ENCODE measurements at places on chromosomes 4 and X. TPM values are rescaled to one million over a fixed set of nuclear protein-coding genes. Genes with fewer than 3 reads are reported as not detected.

Gene VCX3B
- total RNA-seq = not detected

Gene TBX22
- not detected for total RNA-seq

Gene GIMD1
- not detected for total RNA-seq

Gene HSFX1
- 1.6 TPM for total RNA-seq

Gene SHOX
- 0.14 TPM for total RNA-seq

GRCh38 chrX:77977095-77977494 is 7.7 kb upstream of the PGAM4 start:
- no peak for DNase-seq

DNA sequence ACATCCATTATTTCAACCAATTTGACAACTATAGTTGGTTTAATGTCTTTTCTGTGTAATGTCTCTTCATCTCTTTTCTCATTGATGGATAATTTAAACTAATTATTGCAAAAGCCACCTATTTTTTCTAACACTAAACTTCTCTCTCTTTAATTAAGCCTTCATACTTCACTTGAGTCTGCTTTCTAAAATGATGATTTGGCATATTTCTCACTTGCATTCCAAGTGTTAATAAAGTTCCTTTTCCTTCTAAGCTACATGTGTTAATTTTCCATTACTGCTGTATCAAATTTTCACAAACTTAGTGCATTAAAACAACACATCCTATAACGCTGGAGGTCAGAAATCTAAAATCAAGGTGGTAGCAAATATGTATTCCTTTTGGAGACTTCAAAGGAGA is 1743.8 kb upstream of the PCDH7 start:
- DNase-seq = no peak

DNA sequence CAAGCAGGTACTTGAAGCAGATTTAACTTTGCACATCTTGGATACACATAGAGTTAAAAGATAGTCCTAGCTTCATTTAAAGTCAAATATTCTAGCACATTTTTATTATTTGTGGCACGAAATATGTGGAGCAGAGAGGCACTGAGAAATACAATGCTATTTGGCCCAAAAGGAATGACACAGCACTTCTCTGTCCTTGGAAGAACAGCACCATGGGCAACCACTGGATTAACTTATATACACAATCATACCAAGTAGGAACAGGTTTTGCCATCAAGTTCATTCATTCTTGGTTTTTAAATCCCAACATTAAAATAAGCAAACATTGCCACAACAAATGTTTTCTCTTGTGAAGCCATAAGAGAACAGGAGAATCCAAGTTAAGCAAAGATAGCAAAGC is 924 bp upstream of the ENAM start:
- DNase-seq = no peak

- peak; percentile 35 for DNase-seq
Observed at GRCh38 chr4:142567199-142567598, 278.9 kb downstream of the INPP4B start.

- no peak for DNase-seq
Observed at GRCh38 chr4:153450544-153450917, 15.6 kb upstream of the TMEM131L start.

DNA sequence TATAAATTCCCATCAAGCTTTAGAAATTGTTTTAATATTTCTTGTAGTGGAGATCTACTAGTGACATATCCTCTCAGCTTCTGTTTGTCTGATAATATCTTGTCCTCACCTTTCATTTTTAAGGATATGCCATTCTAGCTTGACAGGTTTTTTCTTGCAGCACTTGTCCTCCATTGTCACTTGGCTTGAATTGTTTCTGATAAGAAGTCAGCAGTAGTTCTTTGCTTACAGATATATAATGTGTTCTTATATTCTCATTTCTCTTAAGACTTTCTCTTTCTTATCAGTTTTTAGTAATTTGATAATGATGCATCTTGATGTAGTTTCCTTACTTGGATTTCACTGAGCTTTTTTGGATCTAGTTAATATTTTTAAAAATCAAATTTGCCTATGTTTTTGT is 120.6 kb upstream of the NUDT6 start:
- DNase-seq = no peak

- no peak for DNase-seq
Observed at GRCh38 chr4:94583914-94584641, 132.3 kb downstream of the PDLIM5 start.

- no peak for DNase-seq
Observed at GRCh38 chr4:184826691-184827270, 1.0 kb upstream of the ACSL1 start.

GRCh38 chr4:53928825-53929224 is 135.6 kb downstream of the CHIC2 start:
- DNase-seq = no peak

DNA sequence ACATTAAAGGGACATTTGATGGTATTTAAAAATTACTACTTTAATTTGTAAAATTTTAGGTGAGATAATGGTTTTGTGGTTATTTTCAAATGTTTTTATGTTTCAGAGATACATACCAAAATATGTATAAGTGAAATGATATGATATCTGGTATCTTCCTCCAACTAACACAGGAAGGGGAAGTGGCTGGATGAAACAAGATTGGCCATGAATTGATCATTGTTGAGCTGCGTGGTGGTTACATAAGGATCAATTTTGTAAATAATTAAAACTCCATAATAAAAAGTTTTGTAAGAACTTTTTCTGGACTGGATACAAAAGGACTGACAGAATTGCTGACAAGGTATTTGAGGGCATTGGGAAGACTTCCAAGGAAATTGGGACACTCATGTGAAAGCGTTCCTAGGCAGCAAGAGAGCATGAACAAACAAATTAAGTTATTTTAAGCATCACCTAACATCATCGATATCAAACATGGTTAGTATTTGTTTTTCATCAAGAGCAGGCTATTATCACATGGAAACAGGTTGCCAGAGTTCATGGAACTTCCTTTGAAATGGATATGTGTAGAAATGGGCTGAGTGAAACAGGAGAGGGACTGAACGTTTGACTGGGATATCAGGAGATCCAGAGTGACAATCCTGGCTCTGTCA is 4.4 kb upstream of the PGM2 start:
- DNase-seq = no peak

DNA sequence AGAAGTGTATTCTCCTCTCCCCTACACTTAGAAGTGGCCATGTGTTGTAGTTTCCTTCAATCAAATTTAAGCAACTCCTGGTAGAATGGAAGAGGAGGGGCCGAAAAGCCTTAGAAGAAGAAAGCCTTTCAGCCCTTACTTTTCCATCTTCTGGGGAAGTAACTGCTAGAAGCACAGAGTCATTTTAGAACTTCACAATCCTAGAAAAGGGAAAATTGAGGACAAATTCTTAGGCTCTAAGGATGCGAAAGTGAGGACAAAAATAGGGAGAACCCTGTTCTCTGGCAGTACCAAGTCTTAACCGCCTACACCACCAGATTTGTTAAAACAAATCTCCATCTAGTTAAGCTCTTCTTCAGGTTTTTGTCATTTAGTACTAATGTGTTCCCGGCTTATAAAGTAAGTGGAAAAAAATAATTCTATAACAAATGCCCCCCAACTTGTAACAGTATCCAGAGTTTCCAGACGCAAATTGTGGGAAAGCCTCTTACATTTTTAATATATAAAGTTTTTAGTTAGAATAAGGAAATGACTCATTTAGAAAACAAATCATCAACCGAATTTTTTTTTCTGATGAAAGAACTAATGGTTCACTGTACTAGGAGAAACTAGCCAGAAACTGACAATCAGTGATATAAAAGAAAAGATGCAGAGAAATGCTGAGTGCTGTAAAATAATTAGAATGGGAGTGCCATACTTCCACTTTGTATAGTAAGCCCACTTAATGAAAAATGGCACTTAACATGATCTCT is 76.0 kb downstream of the ARAP2 start:
- DNase-seq = no peak

DNA sequence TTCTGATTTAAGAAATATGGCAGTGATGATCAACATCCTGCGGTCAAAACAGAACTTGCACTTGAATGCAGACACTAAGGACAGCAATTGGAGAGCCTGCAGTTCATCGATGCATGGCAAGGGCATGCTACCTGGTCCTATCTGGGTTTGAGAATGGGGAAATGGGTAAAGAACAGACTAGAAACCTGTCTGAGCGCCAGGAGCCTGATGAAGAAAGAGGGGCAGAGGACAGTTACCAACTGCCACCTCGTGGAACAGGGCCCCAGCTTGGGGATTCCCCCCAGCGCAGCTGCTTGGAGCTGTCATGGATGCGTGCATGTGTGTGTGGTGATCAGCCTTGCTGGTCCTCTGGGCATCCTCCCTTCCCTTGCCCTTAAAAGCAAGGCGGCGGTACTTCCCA is 30.2 kb upstream of the NKRF start:
- DNase-seq = peak; percentile 31

Measured in transverse colon (tissue), 4 donors.